Naive thymus-derived CD4-positive, alpha-beta T cell (primary cell): ENCODE measurements at places on chromosomes 12 and 14. TPM values are rescaled to one million over a fixed set of nuclear protein-coding genes. Genes with fewer than 3 reads are reported as not detected.

- no peak for DNase-seq
These were observed 154.0 kb upstream of the SSTR1 start for GRCh38 chr14:38053666-38054065.

- no peak for DNase-seq
These were observed 2.4 kb downstream of the AGAP2 start for GRCh38 chr12:57735952-57736740.

GRCh38 chr12:110266980-110267620 lies 13.9 kb upstream of the ATP2A2 start:
- no peak for DNase-seq

DNA sequence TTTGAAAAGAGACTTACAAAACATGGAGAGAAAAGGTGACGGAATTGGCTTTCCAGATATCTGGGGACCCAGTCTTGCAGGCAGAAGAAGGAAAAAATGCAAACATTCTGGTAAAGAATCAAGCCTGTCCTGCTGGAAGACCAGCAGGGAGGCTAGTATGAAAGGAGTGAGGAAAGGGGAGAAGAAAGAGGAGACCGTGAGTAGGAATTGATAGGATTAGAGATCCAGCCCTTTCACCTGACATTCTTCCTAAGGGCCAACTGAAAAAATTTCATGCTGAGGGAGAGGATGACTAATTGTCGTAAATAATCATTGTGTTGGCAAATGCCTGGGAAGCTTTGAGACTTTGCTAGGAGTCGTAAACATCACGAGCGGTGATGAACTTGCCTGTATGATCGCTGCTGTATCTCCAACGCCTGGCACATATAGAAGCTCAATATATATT lies 12.1 kb downstream of the BHLHE41 start:
- no peak for DNase-seq

- DNase-seq, result no peak
These were observed 444.3 kb downstream of the NELL2 start for GRCh38 chr12:44431647-44432343.

- no peak for DNase-seq
These were observed 37.9 kb downstream of the DLK1 start for GRCh38 chr14:100764471-100765115.

- DNase-seq, result no peak
These were observed 33.9 kb upstream of the VASH1 start for GRCh38 chr14:76727384-76727783.

GRCh38 chr12:44640427-44641190 lies 235.5 kb downstream of the NELL2 start:
- no peak for DNase-seq

DNA sequence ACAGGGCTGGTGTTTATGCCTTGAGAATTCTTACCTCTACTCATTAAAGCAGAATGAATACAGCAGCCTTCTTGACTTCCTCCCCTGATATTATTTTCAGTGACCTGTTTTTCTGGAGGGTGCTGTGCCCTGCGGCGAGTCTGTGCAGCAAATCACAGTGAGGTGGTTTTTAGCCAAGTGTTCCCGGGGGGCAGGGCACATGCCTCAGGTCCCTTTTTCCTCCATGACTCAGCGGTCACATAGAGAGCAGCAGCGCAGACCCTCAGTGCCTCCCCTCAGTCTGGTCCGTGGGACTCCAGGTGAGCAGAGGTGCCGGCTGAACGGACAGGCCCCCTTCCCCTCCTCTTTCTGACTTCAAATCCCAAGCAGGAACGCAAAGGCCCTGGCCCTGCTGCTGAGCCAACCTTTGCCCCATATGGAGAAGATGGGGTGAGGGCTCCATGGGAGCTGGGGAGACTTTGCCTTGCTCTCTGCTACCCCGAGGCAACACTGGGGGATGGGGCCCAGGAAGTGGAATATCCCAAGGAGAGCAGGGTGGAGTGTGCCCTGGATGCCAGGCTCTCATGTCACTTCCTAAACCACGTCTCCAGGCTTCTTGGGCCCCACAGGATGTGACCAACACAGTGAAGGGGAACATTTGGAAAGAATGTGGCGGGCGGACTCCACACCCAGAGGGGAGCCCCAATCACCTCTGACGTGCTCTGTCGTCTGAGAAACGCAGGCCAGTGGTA lies 90.0 kb downstream of the DHRS2 start:
- no peak for DNase-seq

- DNase-seq, result no peak
These were observed 105.0 kb upstream of the TMTC1 start for GRCh38 chr12:29888777-29889176.

GRCh38 chr12:25789541-25789944 lies 168.9 kb upstream of the RASSF8 start:
- DNase-seq, result no peak

GRCh38 chr12:116927244-116927940 lies 16.6 kb downstream of the FBXW8 start:
- no peak for DNase-seq

- peak; percentile 45 for DNase-seq
These were observed 4.6 kb downstream of the CCDC197 start for GRCh38 chr14:94001501-94002396.

DNA sequence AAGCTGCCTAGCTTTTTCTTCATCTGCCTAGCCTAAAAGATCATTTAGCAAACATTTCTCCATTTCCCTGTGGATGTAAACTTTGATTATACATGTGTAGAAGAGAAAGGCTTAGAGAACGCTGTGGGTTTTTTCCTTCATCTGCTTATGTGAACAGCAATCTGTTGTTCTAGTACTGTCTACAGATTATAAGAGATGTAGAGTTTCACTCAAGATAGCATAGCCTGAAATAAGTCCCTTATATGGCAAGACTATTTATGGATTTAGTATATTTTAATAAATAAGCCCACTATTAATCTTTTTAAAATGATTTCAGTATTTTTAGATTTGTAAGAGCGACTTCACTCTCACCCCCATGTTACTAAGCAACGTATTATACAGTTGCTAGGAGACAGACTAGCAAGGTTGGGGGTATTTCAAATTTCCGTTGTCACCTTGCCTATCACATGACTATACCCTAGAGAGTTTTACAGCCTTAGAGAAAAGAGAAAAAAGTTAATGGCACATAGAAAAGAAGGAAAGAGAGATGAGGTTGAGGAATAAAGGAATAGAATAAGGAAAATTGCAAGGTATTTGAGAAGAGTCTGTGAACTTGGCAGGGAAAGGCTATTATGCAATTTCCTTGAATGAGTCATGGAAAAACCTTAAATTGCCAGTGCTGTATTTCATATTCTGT lies 12.2 kb upstream of the TUBA1A start:
- DNase-seq, result no peak

GRCh38 chr14:88856786-88857366 lies 32.4 kb downstream of the TTC8 start:
- DNase-seq, result no peak

- no peak for DNase-seq
These were observed 105.4 kb upstream of the HIF1A start for GRCh38 chr14:61589691-61590581.

- DNase-seq, result no peak
These were observed 13.7 kb downstream of the OR6J1 start for GRCh38 chr14:22630486-22630885.

DNA sequence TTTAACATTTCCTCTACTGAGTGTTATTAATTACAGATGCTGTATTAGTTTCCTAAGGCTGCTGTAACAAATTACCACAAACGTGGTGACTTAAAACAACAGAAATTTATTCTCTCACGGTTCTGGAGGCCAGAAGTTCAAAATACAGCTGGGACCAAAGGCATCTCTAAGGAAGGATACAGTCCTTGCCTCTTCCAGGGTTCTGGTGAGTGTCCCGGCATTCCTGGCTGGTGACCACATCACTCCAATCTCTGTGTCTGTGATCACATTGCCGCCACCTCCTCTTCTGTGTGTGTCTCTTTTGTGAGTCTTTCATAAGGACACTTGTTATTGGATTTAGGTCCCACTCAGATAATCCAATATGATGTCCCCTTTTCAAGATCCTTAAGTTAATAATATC lies 85.1 kb upstream of the CCDC198 start:
- no peak for DNase-seq

DNA sequence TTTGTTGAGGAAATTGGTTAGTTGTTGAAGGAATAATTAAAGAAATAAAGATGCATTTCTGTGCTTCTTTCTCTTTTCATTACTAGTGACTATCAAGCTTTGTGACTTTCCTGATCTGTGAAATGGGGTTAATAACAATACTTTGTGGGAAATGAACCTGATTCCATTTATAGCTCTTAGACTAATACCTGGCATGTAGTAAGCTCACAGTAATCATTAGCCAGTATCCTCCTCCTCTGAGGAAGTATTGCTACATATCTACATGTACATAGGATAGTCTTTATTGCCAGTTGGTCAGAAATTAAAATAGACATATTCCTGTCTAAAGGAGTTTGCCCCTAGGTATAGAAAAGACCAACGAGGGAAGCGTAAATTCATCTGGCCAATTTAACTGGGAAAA lies 1.8 kb upstream of the CCDC198 start:
- no peak for DNase-seq

GRCh38 chr12:90077756-90078155 lies 369.1 kb upstream of the ATP2B1 start:
- DNase-seq, result no peak

DNA sequence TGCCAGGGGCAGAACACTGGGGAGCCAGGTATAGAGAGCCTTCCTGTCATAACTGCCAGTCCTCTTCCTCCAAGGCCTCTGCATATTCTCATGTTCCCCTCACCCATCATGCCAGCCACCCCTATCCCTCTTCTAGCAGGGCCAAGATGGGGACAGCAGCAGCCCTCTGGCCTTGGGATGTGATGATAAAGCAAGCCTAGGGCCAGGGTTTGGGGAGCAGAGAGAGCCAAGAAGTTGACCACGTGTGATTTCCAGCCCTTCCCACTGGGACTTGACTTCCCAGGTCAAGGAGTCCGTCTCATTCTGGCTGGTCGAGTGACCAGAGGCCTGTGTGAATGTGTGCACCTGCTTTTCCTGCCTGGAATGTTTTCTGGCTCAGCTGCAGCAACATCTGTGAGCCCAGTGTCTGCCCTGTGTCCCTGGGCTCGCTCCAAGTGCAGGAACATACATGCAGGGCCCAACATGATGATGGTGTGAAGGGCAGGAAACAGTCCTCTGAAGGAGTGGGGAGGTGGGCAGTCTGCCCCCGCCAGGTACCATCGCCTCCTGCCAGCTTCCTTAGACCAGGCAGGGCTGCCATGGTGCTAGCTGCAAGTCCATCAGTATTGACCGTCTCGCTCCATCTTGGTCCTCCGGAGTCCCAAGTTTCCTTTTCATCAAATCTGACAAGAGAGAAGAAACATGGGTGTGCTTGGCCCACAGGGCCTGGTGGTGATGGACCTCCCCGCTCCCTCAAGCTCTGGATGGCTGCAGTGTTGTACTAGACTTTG lies 21.0 kb downstream of the VASH1 start:
- no peak for DNase-seq

DNA sequence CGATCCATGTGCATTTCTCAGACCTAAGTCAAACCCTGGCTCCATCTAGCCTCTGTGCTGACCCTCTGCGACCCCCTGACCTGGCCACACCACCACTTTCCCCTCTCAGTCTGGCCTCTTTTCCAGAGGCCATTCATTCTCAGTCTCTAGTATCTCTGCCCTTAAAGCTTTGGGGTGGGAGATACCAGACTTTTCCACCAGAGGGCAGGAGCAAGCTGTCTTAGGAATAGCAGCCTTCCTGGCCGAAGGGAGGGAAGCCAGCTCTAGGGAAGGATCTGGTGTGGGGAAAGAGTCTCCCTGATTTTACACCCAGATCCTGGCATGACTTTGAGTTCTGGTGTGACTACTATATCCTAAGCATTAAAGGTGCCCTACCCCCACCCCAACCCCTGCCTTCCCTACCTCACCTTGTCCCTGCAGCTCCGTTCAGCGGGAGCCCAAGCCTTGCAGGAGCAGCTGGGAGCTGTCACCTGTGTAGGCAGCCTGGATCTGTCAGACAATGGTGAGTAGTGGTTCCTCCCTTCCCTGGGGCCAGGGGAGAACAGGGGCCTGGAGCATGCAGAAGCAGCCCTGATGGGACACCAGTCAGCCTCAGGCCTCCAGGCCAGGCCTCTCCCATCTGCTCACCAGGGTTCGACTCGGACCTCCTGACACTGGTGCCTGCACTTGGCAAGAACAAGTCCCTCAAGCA lies 6.6 kb downstream of the CARMIL3 start:
- DNase-seq, result peak; percentile 59

- no peak for DNase-seq
These were observed 115.0 kb downstream of the PCNX1 start for GRCh38 chr14:71022012-71022869.

- DNase-seq, result no peak
These were observed 40.3 kb downstream of the CIT start for GRCh38 chr12:119836781-119837180.

GRCh38 chr12:44627387-44628166 lies 248.5 kb downstream of the NELL2 start:
- no peak for DNase-seq

GRCh38 chr12:46977871-46978375 lies 101.5 kb upstream of the PCED1B start:
- no peak for DNase-seq

GRCh38 chr12:13347241-13348043 lies 150.9 kb downstream of the EMP1 start:
- DNase-seq, result no peak

GRCh38 chr12:98399532-98399931 lies 115.9 kb upstream of the TMPO start:
- DNase-seq, result no peak

DNA sequence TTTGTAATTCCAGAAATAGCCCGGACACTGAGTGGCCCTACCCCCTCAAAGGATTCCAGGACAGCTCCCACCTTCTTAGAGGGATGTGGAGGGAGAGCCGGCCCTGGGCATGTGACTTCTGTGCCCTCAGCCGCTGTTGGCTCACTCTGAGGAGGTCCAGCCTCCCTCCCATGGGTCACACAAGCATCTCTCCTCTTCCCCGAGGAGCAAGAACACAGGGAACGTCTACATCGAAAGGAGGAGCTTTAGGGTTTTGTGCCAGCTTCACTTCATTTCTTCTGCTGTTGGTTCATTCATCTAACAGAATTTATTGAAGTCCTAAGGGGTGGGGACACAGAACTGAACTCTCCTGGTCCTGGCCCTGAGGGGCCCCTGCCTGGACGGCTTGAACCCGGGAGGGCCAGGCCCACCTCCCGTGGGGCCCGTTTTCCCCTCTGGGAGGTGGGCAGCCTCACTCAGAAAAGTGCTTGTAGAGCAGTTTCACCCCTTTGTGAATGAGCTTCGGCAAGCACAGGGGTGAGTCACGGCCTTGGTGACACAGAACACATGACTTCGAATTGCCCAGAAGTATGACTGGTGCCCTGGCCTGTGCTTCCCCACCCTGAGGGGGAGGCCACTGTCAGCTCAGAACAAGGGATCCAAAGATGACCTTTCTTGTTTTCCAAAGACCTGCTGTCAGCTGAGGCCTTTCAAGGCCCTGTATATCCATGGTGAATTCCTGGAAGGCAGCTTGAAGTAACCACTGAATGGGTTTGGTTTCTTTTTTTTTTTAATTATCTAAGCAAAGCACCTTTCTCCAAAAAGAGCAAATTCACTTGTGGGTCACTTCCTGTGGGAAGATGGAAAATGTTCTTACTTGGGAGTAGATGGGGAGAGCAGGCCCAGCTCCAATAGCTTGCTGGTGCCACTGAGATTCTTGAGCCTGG lies 39.2 kb downstream of the NFKBIA start:
- DNase-seq, result no peak

The GYS2 gene
- polyA plus RNA-seq, result not detected

The LHX5 gene
- polyA plus RNA-seq, result not detected

The KSR2 gene
- polyA plus RNA-seq, result not detected

The SGPP1 gene
- 13.1 TPM for polyA plus RNA-seq

The FERMT2 gene
- not detected for polyA plus RNA-seq

The ARHGEF40 gene
- polyA plus RNA-seq, result 0.11 TPM

The DENND5B gene
- polyA plus RNA-seq, result not detected

The GPX2 gene
- polyA plus RNA-seq, result not detected

The TMPRSS12 gene
- polyA plus RNA-seq, result not detected

The TPPP2 gene
- polyA plus RNA-seq, result not detected

The DTX1 gene
- 4.2 TPM for polyA plus RNA-seq

The SLC6A13 gene
- not detected for polyA plus RNA-seq

The PPP1R1A gene
- polyA plus RNA-seq, result not detected
